ENCODE measurements at places on chromosomes 6 and 20. TPM values are rescaled to one million over a fixed set of nuclear protein-coding genes. Genes with fewer than 3 reads are reported as not detected.

DNA sequence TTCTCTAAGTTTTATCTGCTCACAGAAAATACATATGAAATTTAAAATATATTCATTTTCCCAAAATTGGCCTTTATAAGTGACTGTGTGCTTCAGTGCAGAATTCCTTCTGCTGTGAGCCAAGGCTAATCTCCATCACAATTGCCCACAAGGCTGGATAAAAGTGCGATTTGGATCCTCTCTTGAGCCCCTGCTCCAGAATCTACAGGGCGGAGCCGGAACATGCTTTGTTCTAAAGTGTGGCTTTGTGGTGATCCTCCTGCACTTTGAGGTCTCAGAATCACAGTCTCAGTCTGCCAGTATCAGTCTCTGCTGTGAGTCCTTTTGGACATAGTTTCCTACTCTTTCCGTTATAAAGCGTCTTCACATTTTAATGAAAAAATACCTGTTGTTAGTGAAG, 28.9 kb downstream of the SMOC2 start:
- DNase-seq = no peak

DNA sequence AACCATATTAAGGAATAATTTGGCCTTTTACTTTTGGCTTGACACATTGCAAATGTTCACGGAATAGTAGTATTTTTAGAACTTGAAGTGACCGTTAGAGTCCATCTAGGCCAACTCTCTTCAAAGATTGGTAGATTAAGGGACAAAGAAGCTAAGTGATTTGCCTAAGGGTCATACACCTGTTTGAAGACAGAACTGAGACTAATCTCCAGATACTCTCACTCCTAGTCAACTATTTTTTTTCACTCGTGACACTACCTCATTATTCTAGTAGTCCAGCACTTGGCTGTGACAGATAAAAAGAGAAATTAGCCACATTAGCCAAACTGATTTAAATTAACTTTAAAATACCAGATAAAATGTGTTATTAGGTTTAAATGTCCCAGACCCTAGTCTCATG, 10.6 kb downstream of the ACSS2 start:
- DNase-seq = no peak

DNA sequence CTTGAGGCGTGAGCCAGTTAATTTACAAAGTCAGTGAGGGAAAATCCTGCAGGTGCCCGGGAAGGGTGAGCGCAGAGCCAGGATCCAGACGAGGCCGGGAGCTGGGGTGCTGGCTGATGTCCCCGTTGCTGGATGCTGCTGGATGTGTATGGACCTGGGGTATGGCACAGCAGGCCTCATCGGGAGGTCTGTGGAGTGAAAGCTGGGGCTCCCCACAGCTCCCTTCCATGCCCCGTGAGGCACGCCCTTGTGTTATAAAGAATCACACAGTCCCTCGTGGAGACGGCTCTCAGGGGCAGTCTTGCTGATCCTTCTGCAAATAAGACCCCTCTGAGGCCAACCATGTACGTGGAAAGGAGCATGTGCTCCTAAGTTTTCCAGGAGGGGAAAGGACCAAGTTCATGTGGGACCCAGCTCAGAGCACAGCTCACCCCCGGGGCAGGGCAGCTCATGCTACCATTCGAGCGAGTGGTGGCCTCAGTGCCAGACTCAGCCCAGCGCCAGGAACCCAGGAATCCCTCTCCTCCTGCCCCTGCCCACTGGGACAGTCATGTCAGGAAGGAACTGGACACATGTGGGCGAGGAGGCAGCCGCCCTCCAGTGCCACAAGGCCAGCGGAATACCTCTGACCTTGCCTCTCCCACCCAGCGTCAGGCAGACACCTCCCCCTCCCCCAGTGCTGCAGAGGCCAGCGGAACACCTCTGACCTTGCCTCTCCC, 97.5 kb downstream of the CDH4 start:
- DNase-seq = no peak

GRCh38 chr20:54692168-54692887, 216.9 kb downstream of the DOK5 start:
- no peak for DNase-seq

The DEF6 gene
- 7.3 TPM for polyA plus RNA-seq

The LZTS3 gene
- 7.8 TPM for polyA plus RNA-seq

The C6orf15 gene
- polyA plus RNA-seq = not detected

GRCh38 chr20:47758517-47759450, 26.5 kb downstream of the SULF2 start:
- no peak for DNase-seq

- DNase-seq = no peak
Measured at GRCh38 chr6:1796706-1797529, 187.2 kb downstream of the FOXC1 start.

GRCh38 chr20:20741087-20742045, 28.9 kb upstream of the RALGAPA2 start:
- DNase-seq = no peak

GRCh38 chr6:87183687-87184086, 28.3 kb downstream of the ZNF292 start:
- no peak for DNase-seq

DNA sequence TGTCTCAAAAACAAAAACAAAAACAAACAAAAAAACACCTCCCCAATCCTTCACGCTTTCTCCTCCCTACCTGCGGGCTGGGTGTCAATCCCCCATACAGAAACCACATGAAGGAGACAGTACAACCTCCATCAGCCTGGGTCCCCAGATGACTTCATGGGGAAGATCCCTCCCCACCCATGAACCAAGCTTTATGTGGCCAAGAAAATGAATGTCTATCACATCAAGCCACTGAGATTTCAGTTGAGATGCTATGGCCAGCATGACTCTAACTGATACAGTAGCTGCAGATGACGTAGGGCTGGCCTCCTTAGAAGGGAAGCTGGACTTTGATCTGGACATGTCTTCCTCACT, 21.2 kb upstream of the BNIP5 start:
- no peak for DNase-seq

- DNase-seq = no peak
Measured at GRCh38 chr6:19410481-19410880, 426.7 kb upstream of the ID4 start.

The EYA4 gene
- polyA plus RNA-seq = 8.6 TPM

DNA sequence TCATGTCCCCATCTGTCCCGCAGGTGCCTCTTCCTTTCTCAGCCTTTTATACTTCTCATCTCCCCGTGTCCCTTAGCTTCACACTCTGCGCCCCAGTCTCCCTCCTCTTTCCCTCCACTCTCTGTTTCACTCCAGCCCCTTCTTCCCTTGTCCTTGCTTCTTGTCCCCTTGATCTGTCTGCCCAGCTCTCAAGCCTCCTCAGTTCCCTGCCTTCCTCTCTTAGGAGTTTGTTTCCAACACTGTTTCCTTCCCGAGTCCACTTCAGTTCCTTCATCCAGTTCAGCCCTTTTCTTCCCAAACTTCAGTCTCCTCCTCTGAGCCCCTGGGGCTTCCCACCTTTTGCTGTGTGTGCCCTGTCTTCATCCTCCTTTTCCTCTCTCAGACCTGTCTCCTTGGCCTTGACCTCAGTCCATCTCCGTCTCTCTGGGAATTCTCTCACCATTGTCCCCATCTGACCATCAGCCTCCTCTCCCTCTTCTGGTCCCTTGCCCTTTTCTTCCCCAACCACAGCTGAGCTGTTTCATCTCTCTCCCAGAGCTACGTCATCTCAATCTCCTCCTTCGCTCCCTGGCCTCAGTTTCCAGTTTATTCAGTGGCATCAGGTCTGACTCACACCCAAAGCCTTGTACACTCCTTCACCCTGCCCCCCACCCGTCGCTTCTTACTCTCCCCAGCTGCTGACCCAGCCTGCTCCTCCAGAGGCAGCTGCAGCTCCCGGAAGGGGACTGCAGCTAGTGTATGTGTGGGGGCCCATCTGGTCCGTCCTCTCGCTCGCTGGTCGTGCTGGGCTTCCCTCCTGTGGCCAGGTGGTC, 2.7 kb upstream of the DDR1 start:
- no peak for DNase-seq

- no peak for DNase-seq
Measured at GRCh38 chr6:106547601-106548453, 81.5 kb downstream of the RTN4IP1 start.

The RAB32 gene
- 23.8 TPM for polyA plus RNA-seq

The DNAH8 gene
- polyA plus RNA-seq = 0.08 TPM

The TAF11 gene
- 54.3 TPM for polyA plus RNA-seq

GRCh38 chr20:11436113-11436905, 481.4 kb upstream of the BTBD3 start:
- DNase-seq = no peak

DNA sequence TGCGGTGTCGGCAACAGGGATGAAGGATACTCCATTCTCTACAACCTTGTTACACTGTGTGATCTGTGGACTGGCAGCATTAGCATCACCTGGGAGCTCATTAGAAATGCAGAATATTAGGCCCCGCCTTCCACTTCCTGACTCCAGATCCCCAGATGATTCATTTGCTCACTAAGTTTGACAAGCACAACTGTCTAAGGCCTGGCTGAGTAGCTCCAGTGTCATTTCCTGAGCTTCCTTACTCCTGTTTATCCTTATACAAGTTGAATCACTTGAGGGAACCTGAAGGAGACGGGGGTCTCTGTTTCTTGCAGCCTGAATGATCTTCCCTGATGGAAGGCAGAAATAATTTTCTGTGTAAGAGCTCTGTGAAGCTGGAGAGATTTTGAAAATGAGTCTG, 32.7 kb upstream of the PROKR2 start:
- no peak for DNase-seq

- DNase-seq = no peak
Measured at GRCh38 chr6:37005061-37005810, at the start of gene FGD2. Gene FGD2, plus strand, starts transcription at chr6:37005655. Its CDS starts 163 bp downstream, at chr6:37005818.

DNA sequence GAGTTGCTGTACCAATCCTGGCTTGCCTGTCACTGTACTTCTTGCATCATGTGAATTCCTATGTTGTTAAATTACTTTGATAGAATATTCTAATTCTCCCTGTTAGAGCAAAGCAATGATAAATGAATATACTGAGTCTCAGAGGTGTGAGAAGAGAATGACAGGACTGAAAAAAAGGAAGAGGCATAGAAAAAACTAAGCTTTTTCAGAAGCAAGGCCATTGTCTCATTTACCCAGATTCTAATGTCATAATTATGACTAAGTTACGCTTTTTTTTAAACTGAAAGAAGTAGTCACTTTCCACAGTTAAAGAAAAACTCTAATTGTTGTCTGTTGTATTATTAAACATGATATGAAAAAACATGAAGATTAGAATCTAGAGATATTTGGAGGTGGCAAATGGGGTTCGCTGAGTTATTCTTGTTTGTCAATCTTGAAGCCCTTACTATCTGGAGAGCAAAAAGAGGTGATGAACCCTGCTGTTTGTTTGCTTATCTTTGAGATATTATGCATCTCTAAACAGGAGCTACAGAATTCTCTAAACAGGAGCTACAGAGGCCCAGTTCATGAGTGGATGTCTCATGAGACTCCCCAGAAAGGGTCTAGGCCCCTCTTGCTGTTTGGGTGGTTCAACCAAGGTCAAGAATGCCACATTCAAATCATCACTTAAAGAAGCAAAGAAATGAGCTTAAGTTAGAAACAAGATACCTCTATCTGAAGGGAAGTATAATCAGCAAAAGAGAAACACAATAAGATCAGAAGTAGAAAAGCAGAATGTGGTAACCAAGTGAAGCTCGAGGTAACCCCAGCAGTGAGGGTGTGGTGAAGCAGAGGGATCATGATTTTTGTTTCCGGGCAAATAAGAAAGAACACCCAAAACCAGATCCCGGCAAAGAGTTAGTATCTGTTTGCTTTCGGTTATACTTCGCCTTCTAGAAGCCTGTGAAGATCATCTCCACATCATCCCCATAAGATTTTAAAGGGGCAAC, 33.3 kb upstream of the THEMIS start:
- DNase-seq = no peak

DNA sequence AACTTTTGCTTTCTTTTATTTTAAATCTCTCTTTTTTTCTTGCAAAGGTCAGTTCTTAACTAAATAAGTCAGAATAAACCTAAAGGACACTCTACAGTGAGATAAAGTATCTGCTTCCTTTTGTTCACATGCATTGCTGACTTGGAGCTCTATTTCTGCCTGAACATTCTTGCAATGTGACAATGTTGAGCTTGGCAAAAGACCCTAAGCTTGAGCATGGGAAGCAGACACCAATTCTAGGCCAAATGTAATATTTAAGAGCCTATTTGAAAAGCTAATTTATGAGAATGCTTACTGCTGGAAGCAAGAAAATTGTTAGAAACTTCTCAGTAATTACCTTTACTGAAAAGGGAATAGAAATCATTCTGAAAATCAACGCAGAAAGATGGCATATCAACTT, 556.2 kb downstream of the CBLN4 start:
- no peak for DNase-seq

DNA sequence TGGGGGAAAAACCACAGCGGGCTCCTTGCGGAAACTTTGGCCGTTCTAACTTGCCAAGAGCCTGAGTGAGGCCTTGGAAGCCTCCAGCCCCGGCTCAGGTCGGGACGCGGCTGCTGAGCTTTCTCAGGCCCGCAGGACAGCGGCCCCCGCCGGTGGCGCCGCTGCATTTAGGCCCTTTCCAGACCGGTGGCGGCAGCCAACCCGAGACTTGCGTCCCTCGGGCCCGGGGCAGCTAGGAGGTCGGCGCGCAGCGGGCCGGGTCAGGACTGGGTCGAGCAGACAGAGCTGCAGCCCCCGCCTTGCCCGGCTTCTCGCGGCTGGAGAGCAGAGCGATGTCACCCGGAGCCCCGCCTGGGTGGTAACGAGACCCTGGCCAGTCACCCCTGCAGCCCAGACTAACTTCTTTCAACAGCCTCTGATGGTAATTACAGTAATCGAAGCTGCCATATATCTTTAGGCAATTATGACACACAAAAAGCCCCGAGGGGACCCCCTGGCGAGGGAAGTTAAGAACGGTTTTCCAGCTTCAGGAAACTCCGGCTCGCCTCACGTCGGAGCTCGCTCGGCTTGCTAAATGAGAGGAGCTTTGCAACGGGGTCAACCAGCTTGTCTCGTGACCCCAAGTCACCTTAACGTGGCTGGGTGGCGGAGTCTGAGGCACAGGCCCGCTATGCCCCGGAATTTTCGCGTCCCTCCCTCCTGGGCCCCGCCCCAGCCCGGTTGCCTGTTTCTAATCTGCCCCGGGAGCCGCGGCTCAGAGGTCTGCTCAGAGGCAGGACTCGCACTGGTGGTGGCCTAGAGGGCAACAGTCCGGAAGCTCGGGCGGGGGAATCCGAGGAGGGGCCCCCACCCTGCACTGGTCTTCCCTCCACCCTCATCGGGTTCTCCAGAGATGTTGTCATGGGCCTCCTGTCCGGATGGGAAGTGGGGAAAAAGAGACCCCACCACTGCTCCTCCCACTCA, 3.0 kb downstream of the NR2E1 start:
- no peak for DNase-seq

Data from right lung (tissue), 10 donors.